Midbrain (tissue), 1 donor: ENCODE measurements at places on chromosomes 12 and 14.
A peak's percentile ranks its signal among the peaks of the same experiment; 100 is the strongest.

- no peak for DNase-seq
Observed at GRCh38 chr14:21088687-21089086, 9.8 kb downstream of the ZNF219 start.

GRCh38 chr14:96145116-96145864 is 59.3 kb upstream of the BDKRB2 start:
- no peak for DNase-seq

- DNase-seq, result no peak
Observed at GRCh38 chr12:116174006-116174405, 103.5 kb downstream of the MED13L start.

GRCh38 chr14:75522224-75522982 is at the start of gene BATF:
Gene BATF, plus strand, starts transcription at chr14:75522469. Its CDS starts 214 bp downstream, at chr14:75522683.
- no peak for DNase-seq

GRCh38 chr12:50006754-50007442 is 18.4 kb downstream of the RACGAP1 start:
- DNase-seq, result peak; percentile 54

DNA sequence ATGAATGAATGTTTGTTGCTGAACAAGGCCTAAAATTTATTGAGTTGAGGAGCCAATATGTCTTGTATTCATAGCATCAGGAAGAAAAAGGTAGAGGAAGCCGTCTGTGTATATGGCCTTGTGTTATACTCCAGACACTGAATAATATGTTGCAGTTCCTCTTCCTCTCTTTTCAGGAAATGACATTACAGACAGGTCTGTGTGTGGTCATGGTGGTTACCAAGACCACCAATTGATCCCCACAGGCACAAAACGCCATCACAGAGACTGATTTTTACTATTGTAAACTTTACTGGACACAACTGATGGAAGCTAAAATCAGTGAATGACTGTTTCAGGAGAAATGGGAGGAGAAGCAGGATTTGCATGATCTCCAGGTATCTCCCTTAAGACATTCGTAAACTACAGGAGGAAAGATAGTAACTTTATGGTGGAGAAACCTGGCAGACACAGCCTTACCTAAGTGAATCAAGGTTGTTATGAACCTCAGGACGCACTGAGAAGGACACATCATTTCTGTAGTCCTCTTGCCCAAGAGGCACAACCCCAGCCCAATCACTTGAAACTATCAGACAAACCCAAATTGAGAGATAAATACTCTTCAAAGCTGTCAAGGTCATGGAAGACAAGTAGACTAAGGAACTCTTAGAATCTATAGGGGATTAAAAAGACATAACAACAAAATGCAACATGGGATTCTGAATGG is 334.1 kb upstream of the RGS6 start:
- DNase-seq, result no peak

DNA sequence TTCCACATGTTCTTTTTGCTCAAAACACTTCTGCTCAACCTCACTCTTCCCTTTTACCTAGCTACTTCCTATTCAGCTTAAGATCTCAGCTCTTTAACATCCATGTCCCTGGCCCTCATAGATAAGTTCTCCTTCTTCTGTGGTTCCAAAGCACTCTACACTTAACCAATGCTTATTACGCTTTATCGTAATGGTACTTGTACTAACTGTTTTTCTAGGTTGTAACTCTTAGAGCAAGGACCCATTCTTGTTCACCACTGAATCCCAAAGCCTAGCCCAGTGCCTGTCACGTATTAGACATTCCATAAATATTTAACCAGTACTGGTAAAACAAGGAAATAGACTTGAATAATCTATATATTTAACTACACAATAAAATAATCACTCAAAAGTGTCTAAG is 5.3 kb downstream of the SLC41A2 start:
- no peak for DNase-seq

DNA sequence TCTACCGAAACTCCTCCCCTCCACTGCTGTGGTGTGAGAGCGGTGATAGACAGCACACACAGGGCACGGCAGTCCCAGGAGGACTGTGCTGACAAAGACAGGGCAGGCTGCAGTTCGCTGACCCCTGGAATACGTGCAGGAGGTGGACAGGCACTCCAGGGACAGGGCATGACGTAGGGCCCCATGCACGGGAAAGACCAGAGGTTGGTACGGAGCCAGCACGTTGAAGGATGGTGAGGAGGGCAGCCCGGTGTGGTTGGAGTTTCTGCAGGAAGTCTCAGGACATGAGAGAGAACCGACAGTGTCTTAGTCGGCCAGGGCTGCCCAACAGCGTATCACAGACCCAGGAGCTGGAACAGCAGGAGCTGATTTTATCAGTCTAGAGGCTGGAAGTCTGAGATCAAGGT is 254.2 kb upstream of the FKBP4 start:
- no peak for DNase-seq

GRCh38 chr12:107519906-107520859 is 165.4 kb upstream of the PWP1 start:
- no peak for DNase-seq

DNA sequence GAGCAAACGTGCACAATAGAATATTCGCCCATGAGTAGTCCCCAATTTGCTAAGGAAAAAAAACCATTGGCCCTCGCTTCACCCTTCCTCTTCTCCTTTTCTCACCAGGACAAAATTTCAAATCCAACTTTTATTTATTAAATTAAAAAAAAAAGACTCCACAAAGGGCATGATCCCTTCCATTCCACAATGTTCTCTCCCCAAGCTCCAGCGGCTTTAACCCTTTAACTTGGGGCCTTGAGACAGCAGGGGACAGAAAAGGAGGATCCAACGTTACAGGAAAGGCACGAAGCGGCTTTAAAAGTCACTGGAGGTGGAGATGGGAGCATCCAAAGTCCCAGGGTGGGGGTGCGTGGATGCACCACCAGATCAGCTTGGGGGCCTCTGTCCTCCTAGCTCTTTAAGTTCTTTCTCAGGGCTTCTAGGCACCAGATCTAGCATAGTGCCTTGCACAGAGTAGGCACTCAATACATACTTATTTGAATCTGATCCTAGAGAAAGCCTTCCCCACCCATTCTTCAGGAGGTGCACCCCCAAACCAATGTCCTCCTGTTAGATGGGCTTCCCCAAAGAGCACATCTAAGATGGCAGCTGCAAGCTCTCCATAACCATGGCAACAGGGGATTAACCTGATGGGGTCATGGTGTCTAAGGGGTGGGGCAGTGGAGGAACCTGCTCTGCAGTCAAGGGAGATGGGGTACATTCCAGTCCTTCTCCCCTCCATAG is 5.2 kb upstream of the AAAS start:
- DNase-seq, result no peak

DNA sequence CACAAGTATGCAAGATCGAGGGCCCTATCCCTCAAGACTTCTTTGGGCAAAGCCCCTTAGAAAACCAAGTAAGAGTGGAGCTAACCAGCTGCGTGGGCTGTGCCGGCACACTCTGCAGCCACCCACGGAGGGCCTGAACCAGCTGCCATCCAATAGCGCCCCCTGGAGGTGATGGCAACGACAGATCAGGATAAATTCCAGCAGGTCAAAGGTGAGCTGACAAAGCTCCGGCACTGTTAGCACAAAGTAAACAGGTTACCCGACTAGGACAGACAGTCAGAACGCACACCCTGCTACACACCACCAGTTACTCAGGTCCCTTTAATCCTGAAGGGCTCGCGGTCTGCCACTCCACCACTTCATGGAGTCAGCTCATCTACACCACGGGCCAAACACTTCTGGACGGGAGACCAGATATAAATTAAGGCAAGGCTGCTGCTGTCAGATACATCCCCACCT is 4.9 kb downstream of the ZBTB39 start:
- DNase-seq, result peak; percentile 30

- DNase-seq, result peak; percentile 27
Observed at GRCh38 chr12:121494093-121494787, 86.6 kb downstream of the KDM2B start.

GRCh38 chr14:83992857-83993256 is 1537.1 kb upstream of the FLRT2 start:
- no peak for DNase-seq

GRCh38 chr14:92122761-92123160 is 992 bp downstream of the CPSF2 start:
- no peak for DNase-seq

- DNase-seq, result no peak
Observed at GRCh38 chr12:105431537-105432100, 101.1 kb downstream of the C12orf75 start.

DNA sequence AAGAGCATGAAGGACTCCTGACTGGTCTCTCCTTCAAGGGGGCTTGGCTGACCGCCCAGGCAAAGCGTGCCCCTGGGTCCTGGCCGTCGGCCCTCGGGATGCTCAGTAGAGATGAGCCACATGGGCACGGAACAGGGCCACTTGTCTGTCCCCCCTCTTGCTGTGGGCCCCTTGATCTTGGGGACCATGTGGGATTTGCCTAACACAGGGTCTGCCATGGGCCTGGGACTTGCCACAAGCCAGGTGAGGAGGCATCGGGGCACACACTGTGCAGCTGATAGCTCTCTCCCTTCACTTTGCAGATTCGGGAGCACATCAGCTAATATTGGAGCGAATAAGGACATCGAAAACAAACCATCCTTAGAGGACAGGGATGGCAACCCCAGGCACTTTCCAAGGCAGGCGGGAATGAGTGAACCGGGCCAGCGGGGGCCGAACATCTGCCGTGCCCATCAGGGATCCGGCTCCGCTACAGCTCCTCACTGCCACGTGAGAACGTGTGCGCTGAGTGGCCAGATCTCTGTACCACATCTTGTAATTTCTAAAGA is 88.1 kb downstream of the PIWIL1 start:
- no peak for DNase-seq

GRCh38 chr14:53893374-53893773 is 63.3 kb downstream of the BMP4 start:
- DNase-seq, result no peak
